ENCODE measurements at places on chromosomes 1 and 21. TPM values are rescaled to one million over a fixed set of nuclear protein-coding genes. Genes with fewer than 3 reads are reported as not detected.

- DNase-seq: no peak
Measured at GRCh38 chr1:220093361-220094015, 444 bp upstream of the IARS2 start.

DNA sequence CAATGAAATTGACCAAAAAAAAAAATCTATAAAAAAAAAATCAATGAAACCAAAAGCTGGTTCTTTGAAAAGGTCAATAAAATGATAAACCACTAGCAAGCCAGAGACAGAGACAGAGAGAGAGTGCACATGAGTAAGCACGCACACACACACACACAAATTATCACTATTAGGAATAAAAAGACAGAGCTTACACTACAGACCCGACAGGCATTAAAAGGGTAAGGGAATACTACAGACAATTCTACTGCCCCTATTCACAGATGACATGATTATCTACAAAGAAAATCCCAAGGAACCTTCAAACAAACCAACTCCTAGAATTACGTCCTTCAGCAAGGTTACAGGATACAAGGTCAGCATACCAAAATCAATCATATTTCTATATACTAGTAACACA is 38.6 kb downstream of the TARBP1 start:
- no peak for DNase-seq

The TBCE gene
- 18.7 TPM for total RNA-seq

DNA sequence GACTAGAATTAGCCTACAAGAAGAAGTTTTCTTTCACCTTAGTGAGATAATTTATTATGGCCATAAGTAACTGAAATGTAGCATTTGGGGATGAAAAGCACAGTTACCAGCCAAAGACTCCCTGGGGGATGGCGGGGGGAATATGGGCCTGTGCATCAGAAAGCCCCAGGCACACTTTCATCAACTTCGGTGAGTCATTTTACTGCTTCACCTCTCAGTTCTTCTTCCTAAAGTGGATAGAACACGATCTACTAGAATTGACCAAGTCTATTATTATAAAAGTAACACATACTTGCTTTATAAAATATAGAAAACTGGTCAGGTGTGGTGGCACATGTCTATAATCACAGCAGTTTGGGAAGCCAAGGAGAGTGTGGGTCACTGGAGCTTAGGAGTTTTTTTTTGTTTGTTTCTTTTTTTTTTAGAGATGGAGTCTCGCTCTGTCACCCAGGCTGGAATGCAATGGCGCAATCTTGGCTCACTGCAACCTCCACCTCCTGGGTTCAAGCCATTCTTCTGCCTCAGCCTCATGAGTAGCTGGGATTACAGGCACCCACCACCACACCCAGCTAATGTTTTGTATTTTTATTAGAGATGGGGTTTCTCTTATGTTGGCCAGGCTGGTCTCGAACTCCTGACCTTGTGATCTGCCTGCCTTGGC is 141.8 kb downstream of the ZZZ3 start:
- DNase-seq: no peak

The DIO1 gene
- not detected for total RNA-seq

- DNase-seq: no peak
Measured at GRCh38 chr1:109293026-109293425, 10.1 kb upstream of the PSRC1 start.

The DISC1 gene
- 4.3 TPM for total RNA-seq

The HES3 gene
- not detected for total RNA-seq

GRCh38 chr1:156430866-156431265 is 61.9 kb downstream of the RHBG start:
- DNase-seq: no peak

GRCh38 chr21:37688952-37689659 is 227.2 kb downstream of the KCNJ6 start:
- no peak for DNase-seq

DNA sequence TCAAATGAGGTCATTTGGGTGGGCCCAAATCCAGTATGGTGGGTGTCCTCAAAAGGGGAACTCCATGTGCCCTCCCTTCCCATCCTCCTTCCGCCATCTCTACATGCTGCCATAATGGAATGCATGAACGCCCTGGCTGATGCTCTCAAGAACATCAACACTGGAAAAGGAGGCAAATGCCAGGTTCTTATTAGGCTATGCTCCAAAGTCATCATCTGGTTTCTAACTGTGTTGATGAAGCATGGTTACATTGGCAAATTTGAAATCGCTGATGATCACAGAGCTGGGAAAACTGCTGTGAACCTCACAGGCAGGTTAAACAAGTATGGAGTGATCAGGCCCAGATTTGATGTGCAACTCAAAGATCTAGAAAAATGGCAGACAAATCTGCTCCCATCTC is 16.6 kb upstream of the TRIM45 start:
- DNase-seq: no peak

DNA sequence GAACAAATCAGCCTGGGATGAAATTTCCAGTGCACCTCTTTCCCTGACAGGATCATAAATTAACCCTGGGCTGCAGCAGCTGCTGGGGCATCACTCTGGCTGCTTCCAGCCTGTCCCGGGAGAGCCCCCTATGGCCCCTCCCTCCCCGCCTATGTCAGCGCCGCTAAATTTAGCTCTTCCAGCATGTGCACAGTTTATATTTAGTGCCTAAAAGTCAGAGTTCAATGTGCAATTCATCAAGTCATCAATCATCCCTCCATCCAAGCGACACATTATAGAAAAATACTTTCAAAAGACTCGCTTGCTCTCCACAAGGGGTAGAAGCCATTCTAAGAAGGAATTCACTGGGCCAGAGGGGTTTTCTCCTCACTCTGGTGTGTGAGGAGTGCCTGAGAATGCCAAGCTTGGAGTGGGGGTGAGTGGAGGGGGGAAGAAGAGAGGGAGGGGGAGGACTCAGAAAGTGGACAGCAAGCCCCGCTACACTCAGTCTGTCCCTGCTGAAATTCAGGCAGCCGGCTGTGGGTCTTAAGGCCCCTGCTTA is 37.4 kb downstream of the XCL1 start:
- DNase-seq: peak; percentile 74

The SNX27 gene
- 33.7 TPM for total RNA-seq

The SYT14 gene
- total RNA-seq: not detected

The C1orf74 gene
- 2.0 TPM for total RNA-seq

- DNase-seq: no peak
Measured at GRCh38 chr1:11634365-11635192, 19.6 kb downstream of the FBXO2 start.
